ENCODE measurements at places on chromosomes 6 and 20.

GRCh38 chr6:108365478-108365877, 70.6 kb downstream of the AFG1L start:
- no peak for DNase-seq

- no peak for DNase-seq
These were observed 254.0 kb upstream of the HTR1E start for GRCh38 chr6:86683132-86683908.

DNA sequence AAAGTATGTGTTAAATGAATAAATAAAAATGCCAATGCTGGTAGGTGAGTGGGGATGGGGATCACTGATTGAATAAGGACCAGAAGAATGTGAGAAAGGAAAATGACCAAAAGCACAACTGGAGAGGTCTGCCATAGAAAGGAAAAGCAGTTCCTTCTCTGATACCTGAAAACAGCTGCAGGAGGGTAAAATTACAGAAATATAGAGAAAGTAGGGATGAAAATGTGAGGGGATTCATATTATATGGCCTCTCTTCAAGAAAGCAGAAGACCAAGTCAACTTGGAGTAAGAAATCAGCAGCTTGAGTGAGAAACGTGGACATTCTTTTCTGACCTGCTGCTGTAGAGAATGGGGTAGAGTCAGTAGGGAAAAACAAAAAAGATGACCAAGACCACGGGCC, 125.1 kb downstream of the MYB start:
- no peak for DNase-seq

GRCh38 chr6:113050979-113051378, 703.8 kb downstream of the RFPL4B start:
- no peak for DNase-seq

Data from NCI-H2081 treated with DMSO at 0.1 percent for 48 hours (cell line).